ENCODE measurements at places on chromosomes 3 and 15. TPM values are rescaled to one million over a fixed set of nuclear protein-coding genes. Genes with fewer than 3 reads are reported as not detected.

CPA3 gene
- total RNA-seq: not detected

LRRC31 gene
- total RNA-seq: not detected

CHDH gene
- total RNA-seq: 0.55 TPM

GNAT1 gene
- total RNA-seq: not detected

CKMT1A gene
- total RNA-seq: 0.27 TPM

TWF2 gene
- 85.0 TPM for total RNA-seq

GP5 gene
- 0.39 TPM for total RNA-seq

WDR93 gene
- total RNA-seq: not detected

GHSR gene
- not detected for total RNA-seq

SGO1 gene
- 29.4 TPM for total RNA-seq

TBC1D21 gene
- total RNA-seq: not detected

GOLIM4 gene
- 3.2 TPM for total RNA-seq

REC114 gene
- total RNA-seq: not detected

SRGAP3 gene
- total RNA-seq: 1.5 TPM

RPS17 gene
- 3,294 TPM for total RNA-seq

CHD2 gene
- 118 TPM for total RNA-seq

RBPMS2 gene
- not detected for total RNA-seq

UBE2E2 gene
- total RNA-seq: 13.5 TPM

ATG7 gene
- total RNA-seq: 31.6 TPM
